ENCODE measurements at places on chromosomes 4 and X. TPM values are rescaled to one million over a fixed set of nuclear protein-coding genes. Genes with fewer than 3 reads are reported as not detected.

Gene GPR50
- not detected for total RNA-seq

GRCh38 chrX:70166601-70167590, 10.4 kb upstream of the DGAT2L6 start:
- peak; percentile 55 for DNase-seq

DNA sequence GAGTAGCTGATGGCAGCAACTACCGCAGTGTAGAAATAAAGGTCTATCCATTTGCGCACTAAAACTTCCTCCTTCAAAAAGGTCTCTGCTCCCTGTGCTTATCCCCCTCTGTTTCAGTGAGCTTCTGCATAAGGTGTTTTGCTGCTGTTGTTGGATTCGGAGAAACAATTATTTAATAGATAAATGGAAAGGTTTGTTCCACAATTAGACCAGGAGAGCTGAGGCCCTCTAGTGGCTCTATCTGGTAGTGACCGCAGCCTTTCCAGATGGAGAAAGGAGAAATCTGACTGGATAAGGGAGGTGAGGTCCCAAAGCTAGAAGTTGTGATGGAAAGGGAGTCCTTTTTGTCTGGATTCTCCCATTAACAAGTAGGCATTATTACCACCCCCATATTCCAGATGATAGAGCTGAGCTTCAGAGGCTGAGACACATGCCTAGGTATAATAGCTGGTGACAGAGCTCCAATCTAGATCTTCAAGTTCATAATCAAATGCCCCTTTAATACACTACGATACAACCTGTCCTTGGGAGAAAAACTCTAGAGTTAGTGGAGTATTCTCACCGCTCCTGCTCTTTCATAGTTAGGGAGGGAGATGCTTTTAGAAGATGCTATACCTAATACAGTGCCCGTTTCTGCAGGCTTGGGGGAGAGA, 5.1 kb upstream of the GABRQ start:
- peak; percentile 58 for DNase-seq

- DNase-seq: no peak
Observed at GRCh38 chr4:95318044-95318443, 230.7 kb downstream of the UNC5C start.

- DNase-seq: no peak
Observed at GRCh38 chr4:3684546-3684945, 81.6 kb upstream of the ADRA2C start.

All from activated CD4-positive, alpha-beta T cell treated with anti-CD3 and anti-CD28 coated beads for 36 hours (primary cell).